ENCODE measurements at places on chromosomes 2 and 18.

DNA sequence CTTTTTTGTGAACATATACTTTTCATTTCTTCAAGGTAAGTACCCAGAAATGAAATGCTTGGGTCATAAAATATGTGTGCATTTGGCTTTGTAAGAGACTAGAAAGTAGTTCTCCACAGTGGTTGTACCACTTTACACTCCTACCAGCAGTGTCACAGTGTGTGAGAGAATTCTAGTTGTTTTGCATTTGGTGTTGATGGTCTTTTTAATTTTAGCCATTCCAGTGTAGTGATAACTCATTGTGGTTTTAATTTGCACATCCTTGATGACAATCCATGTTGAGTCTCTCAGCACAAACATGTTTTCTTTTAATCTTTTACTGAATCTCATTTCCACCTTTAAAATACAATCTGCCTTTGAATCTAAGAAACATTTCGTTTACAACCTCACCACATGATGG lies 402.5 kb upstream of the ETAA1 start:
- no peak for DNase-seq

DNA sequence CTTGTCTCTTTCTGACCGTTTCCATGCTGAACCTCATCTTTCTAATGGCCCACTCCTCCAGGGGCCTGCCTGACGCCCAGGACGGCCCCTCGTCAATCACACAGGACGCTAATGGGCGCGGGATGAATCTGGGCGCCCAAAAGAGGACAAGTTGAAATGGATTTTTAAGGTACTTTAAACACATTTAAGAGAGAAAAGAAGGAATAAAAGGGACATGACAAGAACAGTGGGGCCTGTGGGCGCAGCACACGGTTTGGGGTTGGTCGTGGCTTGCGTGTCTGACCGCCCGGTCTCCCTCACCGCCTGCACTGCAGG lies 607 bp upstream of the UBE2F start:
- no peak for DNase-seq

- no peak for DNase-seq
Measured at GRCh38 chr2:202360646-202361045, 15.5 kb upstream of the BMPR2 start.

GRCh38 chr2:232299084-232299483 lies 79.5 kb upstream of the ALPP start:
- no peak for DNase-seq

DNA sequence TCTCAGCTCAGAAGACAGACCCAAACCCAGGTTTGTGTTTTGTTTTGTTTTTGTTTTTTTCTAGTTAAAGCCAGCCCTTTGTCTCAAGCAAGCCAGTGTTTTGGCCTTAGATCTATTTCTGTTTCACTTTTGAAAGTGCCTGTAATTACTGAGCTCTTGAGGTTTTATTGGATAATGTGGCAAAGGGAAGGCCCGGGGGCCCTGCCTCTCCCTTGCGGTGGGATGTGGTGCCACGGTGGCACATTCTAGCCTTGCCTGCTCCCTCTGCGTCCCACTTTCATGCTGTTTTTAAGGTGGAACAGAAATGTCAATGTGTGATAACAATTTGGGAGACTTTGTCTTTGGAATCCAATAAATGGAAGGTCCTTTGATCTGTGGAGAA lies 2.5 kb downstream of the HPCAL1 start:
- peak; percentile 57 for DNase-seq

- no peak for DNase-seq
Measured at GRCh38 chr18:6901286-6901926, 171.9 kb downstream of the ARHGAP28 start.

DNA sequence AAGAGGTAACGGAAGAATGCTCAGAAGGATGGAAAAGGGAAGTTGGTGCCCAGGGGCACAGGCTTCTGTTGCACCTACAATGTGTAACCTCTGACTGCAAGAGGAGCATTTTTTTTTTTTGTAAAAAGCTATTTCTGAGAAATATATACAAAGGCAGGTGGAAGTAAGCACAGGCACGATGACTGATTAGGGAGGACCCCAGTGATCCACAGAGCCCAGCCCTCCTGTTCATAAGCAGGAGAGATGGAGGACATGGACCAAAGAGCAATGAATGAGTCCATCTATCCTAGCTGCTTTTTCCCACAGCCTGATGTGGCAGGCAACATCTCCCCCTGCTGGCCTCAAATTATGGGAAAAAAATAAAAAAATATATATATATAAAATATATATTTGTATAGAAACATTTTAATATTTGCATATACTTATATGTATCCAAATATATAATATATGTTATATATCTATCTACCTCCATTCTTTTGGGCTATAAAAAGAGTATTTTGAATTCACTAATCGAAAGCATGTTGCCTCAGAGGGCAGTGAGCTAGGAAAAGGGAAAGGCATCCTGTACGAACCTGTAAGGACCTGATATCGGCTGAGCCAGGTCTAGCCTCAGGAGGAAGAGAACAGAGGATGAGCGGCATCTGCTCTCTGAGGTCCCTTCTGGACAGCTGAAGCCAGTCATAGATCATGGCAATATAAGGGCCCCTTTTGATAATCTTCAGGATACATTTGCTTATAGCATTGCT lies 166.0 kb upstream of the STK17B start:
- no peak for DNase-seq

DNA sequence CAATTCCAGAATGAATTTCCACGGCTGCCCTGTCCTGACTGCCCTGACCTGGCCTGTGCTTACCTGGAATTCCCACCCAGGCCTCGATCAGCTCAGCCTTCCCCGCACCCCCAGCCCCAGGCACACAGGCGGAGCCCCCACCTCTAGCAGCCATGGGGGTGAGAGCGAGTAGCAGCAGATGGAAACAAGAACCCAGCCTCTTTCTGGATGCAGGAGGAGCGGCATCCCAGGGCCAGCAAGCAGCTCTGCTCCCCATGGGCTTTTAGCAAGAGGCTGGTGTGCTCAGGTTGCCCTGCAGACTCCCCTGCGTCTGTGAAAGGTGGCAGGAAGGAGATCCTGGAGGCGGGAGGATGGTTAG lies 101.8 kb downstream of the TPO start:
- no peak for DNase-seq

DNA sequence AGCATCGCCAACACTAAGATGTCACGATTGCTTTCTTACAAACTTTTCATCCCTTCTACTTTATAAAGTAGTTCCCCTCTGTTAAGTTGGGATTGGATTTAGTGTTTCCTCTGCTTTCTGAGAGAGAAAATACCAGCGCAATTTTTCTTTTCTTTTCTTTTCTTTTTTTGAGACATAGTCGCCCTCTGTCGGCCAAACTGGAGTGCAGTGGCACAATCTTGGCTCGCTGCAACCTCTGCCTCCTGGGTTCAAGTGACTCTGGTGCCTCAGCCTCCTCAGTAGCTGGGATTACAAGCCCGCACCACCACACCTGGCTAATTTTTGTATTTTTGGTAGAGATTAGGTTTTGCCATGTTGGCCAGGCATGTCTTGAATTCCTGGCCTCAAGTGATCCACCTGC lies 9.0 kb downstream of the RELCH start:
- no peak for DNase-seq

GRCh38 chr2:150090031-150090430 lies 397.4 kb downstream of the RND3 start:
- no peak for DNase-seq

GRCh38 chr18:67730886-67731285 lies 214.4 kb upstream of the DSEL start:
- no peak for DNase-seq

DNA sequence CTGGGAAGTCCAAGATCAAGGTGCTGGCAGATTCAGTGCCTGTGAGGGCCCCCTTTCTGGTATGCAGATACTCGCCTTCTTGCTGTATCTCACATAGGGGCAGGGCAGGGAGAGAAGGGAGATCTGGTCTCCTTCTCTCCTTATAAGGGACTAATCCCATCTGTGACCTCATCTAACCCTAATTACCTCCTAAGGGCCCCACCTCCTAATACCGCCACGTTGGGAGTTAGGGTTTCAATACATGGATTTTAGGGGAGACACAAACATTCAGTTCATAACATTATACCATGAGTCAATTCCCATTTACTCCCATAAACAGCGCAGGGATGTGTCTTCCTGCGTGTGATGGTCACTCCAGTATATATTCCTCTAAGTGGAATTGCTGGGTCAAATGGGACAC lies 73.8 kb upstream of the TXNDC2 start:
- no peak for DNase-seq

- DNase-seq, result no peak
Measured at GRCh38 chr2:158518084-158518483, 61.3 kb downstream of the PKP4 start.

DNA sequence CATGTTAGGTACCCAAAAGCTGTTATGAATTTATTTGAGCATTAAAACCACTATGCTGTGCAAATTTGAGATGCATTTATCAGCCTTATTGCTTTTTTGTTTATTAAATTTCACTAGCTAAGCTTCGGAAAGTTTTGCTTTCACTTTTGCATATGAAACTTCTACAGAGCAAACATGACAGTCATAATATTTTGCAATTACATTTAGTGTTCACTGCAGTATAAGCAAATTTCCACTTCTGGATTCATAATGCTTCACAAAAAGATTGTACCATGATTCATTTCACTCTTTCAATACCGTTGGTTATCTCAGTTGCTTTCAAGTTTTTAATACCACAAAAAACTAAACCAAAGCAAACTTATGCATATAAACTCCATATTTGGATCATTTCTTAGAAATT lies 228.7 kb upstream of the SLC8A1 start:
- no peak for DNase-seq

- DNase-seq, result no peak
Measured at GRCh38 chr2:48175254-48175653, 269.0 kb upstream of the FBXO11 start.

DNA sequence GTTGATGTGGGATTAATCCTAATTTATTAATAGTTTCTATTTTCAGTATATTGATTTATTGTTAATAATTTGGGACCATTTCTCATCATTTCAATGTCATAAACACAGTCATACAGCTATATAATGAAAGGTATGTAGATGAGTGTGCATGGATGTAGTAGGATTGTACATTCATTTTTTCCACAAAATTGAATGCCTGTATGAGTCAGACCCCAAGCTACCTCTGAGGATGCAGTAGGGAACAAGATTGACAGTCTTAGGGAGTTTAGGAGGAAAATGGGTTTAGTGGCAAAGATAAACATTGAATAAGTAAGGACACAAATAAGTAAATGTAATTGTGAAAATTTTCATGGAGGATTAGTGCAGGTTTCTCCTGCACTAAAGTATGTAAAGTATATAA lies 14.1 kb upstream of the TMEFF2 start:
- DNase-seq, result no peak

GRCh38 chr18:10604182-10604581 lies 78.4 kb downstream of the NAPG start:
- no peak for DNase-seq

- peak; percentile 26 for DNase-seq
Measured at GRCh38 chr2:200509235-200509611, 645 bp downstream of the KCTD18 start.

DNA sequence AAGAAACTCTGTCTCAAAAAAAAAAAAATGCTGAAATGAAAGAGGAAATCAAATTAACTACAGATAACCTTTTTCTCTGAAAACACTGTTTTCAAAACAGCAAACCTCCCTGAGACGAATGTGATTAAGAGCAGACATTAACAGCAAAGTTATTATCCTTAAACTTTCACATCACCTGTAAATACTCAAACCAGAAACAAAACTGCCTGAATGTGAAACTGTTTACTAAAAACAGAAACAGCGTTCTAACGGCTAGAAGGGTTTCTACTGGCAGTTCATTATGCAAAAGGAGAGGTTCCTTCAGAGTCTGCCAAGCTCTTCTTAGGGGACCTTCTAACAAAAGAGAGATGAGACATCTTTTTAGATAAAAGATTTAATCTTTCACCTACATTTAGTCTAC lies 45.9 kb downstream of the PNO1 start:
- DNase-seq, result no peak

DNA sequence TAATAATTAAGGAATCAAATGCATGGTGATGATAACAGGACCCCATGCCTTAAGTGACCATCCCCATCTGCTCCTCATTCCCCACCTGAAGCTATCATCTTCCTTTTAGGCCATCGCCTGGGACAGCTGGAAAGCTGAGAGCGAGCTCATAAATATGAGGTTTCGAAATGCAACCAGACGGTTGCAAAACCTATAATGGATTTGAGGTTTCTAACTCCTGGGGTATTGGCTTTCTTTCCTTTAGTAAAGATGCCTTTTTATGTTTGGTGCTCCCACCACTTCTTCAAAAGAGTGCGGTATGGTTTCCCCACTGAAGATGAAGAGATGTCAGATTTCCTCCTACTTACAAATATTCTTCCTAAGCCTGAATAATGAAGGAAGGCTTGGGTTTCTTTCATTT lies 1589.5 kb upstream of the PIK3C3 start:
- DNase-seq, result no peak

DNA sequence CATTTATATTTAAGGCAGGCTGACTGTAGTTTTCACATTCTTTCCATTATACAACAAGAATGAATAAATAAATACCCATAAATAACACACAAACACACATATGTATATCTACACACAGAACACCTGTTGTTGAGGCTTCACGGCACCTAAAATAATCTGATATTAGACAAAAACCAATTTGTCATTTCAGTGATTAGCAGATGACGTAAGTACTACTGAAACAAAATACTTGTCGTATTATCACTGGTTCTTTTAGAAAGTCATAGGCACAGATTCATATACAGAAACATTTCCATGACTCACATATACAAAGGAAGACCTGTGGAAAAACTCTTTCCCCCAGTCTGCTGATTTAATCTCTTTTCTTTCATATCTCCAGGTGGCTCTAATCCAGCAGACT lies 1113.4 kb upstream of the FANCL start:
- DNase-seq, result no peak

DNA sequence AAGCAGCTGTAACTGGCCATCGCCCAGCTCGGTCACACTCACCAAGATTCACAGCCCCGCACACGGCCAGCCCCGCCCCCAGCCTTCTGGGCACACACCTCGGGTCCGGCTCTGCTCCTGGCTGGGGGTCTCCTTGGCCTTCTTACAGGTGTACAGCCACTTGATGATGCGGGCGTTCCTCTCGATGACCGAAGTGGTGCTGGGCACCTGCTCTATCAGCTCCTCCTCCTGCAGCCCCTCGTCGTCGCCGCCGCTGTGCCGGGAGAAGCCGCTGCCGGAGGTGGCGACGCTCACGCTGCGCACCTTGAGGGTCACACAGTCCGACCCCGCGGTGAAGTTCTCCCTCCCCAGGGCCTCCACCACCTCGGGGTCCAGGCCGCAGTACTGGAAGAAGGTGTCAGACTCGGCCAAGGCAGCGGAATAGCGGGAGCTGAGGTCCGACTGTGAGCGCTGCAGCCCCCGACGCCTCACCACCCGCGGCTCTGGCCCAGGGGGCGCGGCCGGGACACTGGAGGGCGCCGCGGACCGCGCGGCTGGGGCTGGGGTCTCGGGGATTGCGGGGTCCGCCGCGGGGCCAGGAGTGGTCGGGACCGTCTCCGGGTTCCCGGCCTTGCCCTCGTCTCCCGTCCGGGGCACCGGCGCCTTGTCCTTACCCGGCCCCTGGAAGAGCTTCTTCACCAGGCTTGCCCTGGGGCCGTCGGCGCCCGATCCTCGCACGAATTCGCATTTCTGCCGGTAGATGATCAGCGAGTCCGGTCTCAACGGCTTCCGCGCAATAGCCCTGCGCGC lies 769 bp downstream of the FAM110C start:
- no peak for DNase-seq

GRCh38 chr2:47016172-47016913 lies 100.7 kb upstream of the MCFD2 start:
- peak; percentile 69 for DNase-seq

All from femur (tissue), 1 donor.